ENCODE measurements at places on chromosomes 3 and 15.

GRCh38 chr3:130857336-130858026, 36.4 kb upstream of the ATP2C1 start:
- no peak for DNase-seq

DNA sequence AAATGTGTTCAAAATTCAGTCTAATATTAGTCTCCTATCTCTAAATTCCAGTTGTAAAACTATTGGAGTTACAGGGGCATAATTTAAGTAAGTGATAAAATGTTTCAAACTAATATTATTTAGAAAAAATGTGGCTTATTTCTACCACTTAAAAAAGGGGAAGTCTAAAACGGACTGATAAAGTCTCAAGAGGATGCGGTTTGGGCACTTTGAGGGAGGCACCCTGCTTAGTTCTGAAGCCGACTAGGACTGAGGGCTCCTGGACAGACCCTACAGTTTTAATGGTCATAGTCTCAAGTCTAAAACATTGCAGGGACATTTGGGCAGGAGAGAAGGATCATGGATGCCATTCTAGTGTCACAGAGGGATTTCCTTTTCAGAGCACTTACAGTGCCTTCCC, 566.3 kb downstream of the NR2F2 start:
- DNase-seq: no peak

- DNase-seq: no peak
Observed at GRCh38 chr3:44104043-44104442, 137.6 kb upstream of the TOPAZ1 start.

DNA sequence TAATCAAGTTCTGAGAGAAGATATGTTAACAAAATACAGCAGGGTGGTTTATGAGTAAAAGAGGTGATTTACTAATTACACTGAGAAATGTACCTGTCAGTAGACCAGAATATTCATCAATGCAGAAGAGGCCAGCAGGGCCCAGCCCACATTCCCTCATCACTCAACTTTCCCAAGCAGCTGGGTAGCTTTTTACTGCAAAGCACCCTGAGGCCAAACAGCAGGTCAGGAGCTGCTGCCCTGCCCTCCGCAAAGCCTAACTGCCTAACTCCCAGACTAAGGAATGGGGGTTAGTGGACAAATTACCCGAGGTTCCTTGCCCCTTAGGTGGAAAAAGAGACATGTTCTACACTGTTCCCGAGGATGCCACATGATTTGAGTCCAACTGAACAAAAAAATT, 108.2 kb downstream of the TBL1XR1 start:
- DNase-seq: no peak
